ENCODE measurements at places on chromosomes 6 and 20.

DNA sequence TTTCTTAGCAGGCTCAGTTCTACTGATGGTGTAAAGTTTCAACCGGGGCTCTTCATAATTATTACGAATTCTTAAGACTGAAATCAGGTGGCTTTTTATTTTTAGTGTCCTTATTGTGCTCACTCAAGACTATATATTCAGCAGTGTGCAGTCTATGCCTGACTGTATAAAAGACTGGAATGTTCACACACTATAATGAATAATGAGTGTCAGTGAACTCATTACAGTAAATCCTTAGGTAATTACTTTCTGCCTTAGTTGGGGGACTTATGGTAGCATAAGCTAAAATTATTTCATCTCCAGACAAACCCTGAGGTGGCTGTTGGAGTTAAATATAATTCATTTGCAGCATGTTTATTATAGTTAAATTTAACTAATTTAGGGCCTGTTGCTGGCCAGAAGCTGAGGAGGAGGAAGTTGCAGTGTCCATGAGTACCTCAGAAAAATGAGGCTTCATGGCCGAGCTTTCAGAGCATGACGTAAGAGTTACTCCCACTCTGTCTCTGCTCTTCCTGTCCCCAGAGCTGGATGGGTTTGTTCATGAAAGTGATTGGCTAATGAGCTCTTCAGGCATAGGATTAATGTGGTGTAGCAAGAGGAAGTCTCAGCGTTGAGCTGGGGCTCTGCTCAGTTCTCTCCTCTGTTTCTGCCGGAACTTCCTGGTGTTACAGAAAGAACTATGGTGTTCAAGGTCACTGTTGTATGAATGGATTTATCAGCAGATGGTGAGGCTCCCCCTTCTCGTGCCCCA, 335.7 kb downstream of the NRN1 start:
- no peak for DNase-seq

DNA sequence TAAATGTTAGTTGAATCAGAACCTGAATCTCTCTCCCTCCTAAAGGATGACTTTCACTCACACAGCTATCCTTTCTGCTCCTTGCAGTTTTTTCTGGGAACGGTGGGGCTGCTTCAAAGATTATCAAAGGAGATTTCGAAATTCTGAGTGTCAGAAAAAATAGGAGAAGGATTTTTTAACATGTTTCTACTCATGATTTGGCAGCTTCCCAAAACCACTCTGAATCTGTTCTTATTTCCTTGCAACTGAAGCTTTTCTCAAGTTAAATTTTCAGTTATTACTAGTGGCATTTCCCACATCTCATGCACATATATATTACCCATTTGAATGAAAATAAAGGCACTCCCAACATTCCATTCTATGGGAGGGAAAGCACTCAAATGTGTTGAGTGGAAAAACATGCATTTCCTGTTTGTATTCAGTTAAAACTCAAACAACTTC, 123.6 kb downstream of the LCA5 start:
- no peak for DNase-seq

GRCh38 chr6:130027948-130028347, 9.6 kb downstream of the L3MBTL3 start:
- no peak for DNase-seq

- DNase-seq, result no peak
These were observed 41.0 kb upstream of the NFATC2 start for GRCh38 chr20:51583499-51583898.

Measured in muscle of arm (tissue), 14 donors.